ENCODE measurements at places on chromosomes 3 and 15.

- no peak for DNase-seq
These were observed 64.8 kb downstream of the RFTN1 start for GRCh38 chr3:16448639-16449070.

- DNase-seq, result no peak
These were observed 36.0 kb downstream of the USP13 start for GRCh38 chr3:179688850-179689249.

GRCh38 chr3:4409415-4409814 lies 57.7 kb downstream of the SUMF1 start:
- DNase-seq, result no peak

DNA sequence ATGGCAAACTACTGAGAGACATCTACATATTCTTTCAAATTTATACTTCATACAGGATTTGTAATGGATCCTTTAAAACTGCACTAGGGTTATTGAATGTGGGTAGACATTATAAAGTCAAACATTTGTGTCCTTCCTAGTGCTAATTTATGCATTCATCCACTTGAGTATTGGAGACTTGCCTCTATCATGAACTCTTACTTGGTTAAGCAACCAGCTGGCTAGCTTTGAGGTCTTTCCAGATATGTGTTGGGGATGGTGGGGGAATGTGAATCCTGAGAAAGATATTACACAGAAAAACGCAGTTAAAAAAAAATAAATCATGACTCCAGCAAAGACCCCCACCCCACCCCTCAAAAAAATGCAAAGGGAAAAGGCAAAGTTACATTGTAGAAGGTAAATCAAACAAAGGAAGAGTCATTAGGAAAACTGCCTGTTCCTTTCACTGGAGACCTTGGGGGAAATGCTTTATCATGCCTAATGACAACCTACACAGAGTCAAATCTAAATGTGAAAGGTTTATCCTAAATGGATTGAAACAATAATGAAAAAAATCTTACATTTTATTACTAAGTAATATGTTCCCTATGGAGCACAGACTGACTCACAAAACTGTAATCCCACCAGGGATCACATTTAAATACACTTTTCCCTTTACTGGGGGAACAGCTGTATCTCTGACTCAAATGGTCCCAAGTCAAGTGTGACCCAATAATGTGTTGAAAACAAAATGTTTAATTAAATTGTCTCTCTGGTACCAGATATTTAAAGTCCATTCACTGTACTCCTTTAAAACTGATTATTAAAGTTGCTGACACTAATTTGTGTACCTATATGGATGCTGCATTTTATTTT lies 522.3 kb downstream of the ROBO1 start:
- no peak for DNase-seq

- no peak for DNase-seq
These were observed 535.6 kb upstream of the AGTR1 start for GRCh38 chr3:148162132-148162531.

GRCh38 chr15:56469483-56469882 lies 4.5 kb upstream of the MNS1 start:
- DNase-seq, result no peak

DNA sequence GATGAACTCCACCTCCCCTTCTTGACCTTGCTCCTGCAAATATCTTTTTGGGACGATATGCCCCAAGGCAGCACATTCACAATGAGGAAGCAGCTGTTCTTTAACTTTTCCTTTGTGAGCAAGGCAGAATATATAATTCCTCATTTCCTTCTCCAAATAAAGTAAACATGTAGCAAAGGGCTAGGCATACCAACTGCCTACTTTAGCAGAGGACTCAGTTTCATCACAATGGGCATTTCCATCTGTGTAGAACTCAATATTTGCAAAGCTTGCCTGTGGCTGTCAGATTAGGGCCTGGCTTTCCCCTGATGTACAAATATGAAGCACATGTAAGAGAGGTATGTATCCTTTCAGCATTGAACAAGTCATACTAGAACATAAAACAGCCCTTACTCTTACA lies 366.9 kb downstream of the RSL24D1 start:
- no peak for DNase-seq

GRCh38 chr3:185311991-185312390 lies 50.9 kb upstream of the MAP3K13 start:
- DNase-seq, result no peak

DNA sequence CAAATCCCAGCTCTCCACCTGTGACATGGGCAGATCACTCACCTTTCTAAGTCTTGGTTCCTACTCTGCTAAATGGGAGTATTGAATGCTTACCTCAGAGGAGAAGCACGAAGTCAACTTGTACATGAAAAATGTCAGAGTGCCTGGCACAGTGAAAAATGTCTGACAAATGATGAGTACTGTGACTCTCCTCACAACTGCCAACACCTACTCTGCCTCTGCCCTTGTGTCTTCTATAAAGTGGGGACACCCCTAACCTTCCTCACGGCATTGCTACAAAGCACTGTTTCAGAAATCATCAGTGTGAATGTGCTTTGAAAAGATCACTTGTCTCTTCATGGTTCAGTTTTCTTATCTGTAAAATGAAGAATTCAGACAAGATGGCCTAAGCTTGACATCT lies 940 bp upstream of the CCR1 start:
- no peak for DNase-seq

DNA sequence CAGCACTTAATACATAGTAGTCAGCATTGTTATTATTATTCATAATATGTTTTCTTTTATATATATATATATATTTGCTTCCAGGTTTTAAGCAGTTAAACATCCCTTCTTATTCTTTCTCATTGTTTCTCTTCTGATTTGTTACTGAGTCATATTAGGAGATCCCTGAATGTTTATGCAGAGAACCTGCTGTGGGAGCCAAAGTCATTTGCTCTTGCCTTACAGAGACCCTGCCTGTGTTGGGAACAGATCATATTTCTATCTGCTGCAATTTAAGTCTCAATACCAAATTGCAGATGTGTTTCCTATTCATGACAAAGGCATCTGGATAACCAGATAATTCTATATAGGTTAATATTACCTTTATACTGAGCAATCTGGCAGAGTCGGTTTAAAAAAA lies 323.0 kb upstream of the UMPS start:
- DNase-seq, result no peak

DNA sequence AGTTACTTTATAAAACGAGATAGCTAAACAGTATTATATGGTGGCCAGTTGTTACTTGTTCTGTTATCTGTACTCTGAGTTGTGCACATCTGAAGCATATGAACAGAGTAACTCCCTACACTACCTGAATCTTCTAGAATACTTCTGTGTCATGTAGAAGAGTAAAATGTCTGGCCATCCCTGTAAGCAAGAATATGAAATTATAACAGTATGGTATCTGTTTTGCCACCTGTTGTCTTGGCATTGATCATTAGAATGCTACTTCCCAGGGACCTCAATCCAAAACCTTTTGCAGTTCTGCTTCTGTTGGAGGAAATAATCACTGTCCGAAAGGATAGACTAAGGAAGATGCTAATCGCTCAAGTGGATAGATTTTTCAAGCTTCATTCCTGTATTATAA lies 1.9 kb downstream of the TEX9 start:
- no peak for DNase-seq

DNA sequence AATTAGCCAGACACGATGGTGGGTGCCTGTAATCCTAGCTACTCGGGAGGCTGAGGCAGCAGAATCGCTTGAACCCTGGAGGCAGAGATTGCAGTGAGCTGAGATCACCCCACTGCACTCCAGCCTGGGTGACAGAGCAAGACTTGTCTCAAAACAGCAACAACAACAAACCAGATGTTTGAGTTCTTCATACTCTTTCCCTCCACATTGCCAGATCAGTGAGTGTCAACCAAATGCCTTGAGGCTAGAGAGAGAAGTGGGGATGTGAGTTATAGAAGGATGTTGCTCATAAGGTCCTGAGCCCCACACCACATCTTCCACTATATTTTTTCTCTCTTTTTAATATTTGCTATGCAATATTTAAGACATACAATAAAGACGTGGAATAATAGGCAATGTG lies 19.8 kb downstream of the MAPKBP1 start:
- no peak for DNase-seq

DNA sequence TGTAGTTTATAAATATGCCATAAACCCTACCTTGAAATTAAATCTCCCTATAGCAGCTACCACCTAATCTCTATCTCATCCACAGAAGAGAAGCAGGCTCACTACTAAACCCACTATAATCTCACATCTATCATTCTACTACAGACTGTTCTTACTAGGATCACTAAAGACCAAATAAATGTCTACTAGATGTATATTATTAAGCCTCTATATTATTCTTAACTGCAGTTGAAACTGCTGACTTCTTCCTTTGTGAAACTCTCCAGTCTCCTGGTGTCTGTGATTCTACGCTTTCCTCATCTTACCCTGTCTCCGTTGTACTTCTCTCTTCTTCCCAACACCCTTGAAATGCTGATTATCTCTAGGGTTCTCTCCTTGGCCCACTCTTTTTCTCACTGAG lies 1154.0 kb downstream of the IGSF11 start:
- no peak for DNase-seq

DNA sequence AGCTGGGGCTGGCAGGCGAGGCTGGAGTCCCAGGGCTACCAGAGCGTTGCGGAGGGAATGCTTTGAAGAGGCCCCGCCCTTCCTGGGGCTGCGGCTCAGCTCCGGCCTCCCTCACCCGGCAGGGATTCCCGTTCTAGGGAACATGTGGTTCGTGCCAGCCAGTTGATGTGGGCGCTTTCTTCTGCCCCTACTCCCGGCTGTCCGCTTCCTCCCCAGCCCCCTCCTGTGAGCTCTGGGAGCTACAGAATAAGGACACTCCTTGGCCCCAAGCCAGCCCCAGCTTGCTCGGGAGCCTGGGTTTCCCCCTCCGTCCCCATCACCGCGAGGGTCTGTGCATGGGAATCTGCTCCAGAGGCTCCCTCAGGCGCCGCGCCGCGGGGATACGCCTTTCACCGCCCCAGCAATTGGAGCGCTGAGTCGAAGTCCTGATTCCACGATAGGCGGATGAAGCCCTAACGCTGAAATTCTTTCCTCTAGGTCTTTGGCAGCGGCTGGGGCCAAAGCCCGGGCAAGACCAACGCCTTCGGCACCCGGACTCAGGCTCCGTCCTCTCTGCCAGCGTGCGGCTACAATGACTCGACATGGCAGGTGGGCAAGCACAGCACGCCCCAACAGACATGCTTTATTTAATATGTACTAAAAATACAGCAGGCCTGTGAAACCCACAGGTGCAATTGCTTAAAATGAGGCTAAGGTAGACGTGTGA lies 69.5 kb downstream of the KLF15 start:
- peak; percentile 63 for DNase-seq

DNA sequence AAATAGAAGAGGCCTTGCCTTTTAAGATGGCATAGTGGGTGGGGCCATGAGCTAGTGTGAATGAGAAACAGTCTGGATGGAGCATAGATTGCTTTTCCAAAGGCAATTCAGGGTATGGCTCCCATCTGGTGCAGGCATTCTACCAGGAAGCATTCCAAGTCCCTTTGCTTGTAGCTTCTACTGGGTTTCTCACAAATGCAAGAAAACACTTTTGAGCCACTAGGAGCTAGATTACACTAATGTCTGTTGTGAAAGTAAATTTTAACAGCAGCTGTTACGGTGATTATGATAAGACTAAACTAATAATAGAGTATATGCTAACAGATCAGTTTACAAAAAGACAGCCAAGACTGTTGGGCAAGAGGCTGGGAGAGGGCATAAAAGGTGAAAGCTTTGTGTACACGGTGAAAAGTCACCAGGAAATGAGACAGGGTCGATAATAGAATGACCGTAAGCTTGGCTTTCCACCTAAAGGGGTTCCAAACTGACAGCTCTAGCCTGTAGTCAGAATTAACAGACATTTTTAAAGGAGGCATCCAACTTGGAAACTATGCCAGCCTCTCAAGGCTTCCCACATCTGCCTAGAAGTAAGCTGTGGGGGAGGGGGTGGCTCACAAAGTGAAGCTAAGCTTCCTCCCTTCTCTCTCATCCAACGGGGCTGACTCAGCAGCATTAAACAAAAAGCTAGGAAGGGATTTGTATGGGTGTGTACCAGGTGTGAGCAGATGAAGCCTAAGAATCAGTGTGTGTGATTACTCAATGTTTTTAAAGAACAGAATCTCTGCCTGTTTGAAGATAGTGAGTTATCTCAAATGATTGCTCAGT lies 61.1 kb upstream of the GPD1L start:
- DNase-seq, result no peak

DNA sequence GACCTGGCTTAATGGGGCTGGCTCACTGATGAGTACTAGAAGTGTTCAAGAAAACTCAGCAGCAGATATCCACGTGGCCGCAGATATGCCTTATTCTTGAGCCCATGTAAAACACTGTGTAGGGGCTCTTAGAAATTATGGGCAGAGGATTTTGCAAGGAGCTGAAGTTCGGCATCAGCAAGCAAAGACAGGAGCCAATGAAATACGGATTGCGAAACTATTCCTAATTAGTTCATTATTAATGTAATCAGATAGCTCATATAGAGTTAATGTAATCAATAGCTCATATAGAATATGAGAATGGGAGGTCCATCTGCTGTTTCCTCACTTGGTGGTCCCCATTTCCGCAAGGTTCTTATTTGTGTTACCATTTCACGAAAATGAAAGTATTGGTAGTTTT lies 9.0 kb upstream of the GSK3B start:
- DNase-seq, result no peak

DNA sequence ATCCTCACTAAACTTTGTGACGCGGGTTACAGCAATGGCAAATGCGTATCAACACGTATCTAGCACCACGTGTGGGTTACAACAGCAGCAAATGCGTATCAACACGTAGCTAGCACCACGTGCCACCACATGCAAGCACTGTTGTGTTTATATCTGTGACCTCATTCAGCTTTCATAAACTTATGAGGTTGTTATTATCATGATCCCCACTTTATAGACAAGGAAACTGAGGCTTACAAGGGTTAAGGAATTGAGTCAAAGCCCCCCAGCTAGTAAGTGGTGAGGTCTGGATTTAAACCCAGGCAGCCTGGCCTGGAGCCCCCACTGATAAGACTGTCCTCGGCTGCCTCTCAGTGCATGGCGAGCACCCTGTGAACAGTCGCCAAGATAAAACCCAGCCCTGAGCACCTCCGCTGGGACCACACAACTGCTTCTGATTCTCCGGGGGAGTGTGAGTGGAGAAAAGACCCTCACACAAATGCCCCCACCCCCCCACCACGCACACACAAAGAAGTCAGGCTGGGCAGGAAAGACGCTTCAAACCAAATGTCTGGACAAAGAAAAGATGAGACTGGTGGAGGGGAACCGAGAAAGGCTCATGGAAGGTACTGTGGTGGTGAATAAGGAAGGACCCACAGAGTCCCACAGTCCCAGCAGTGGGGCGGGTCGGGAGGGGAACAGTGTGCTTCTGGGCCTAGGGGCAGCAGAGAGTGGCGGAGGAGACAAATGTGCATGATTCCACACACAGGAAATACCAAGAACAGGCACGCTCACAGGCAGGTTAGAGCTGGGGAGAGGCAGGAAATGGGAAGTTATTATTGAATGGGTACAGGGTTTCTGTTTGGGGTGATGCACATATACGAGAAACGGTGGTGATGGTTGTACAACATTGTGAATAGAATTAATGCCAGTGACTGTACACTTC lies 173.4 kb downstream of the XXYLT1 start:
- no peak for DNase-seq

GRCh38 chr15:63403254-63403945 lies 21.8 kb upstream of the CA12 start:
- no peak for DNase-seq

- no peak for DNase-seq
These were observed 445.1 kb downstream of the MECOM start for GRCh38 chr3:169218314-169218983.

- no peak for DNase-seq
These were observed 3.2 kb downstream of the ADIPOQ start for GRCh38 chr3:186845756-186846155.

Measured in right renal cortex interstitium (tissue), 3 donors.